Purkinje cell (primary cell): ENCODE measurements at places on chromosomes 11 and 22. TPM values are rescaled to one million over a fixed set of nuclear protein-coding genes. Genes with fewer than 3 reads are reported as not detected.

TRIM49D2 gene
- polyA plus RNA-seq, result not detected in 2 replicates

SYCE3 gene
- 30.9 and 43.1 TPM in 2 replicates for polyA plus RNA-seq

CHEK1 gene
- 1.5 TPM in 1 of 2 replicates, not detected in the other for polyA plus RNA-seq

TRIM51 gene
- polyA plus RNA-seq, result not detected in 2 replicates

OTOG gene
- not detected in 2 replicates for polyA plus RNA-seq
